Muscle of arm (tissue), 14 donors: ENCODE measurements at places on chromosomes 2 and 18.
A peak's percentile ranks its signal among the peaks of the same experiment; 100 is the strongest.

GRCh38 chr2:166573391-166573790 lies 79.3 kb upstream of the SCN7A start:
- DNase-seq, result no peak

- DNase-seq, result no peak
Observed at GRCh38 chr2:46967990-46968647, 52.5 kb upstream of the MCFD2 start.

- DNase-seq, result no peak
Observed at GRCh38 chr2:109516445-109517117, 97.2 kb downstream of the SEPTIN10 start.

DNA sequence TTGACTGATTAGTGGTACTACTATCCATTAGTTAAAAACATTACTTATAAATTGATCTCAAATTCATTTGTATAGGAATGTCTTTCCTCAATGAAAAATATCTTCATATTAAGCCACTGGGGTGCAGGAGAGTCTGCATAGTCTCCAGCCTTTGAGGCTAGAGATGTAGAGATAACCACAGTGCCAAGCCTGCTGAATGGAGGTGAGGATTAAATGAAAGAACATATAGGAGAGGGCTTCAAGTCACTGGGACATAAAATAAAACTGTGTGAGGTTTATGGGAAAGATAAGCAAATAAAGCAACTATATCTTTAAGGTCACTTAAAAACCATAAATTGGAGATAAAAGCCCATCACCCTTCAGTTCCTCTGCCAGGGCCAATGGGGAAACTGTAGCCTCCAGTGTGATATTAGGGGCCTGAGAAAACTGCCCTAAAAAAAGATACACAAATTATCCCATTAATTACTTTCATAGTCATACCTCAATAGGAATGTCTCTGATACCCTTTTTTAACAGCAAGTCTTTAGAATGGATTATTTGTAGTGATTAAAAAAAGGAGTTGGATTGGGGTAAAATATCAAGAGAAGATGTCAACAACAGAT lies 27.6 kb downstream of the GALNT3 start:
- no peak for DNase-seq

GRCh38 chr2:31710121-31710520 lies 129.4 kb upstream of the SRD5A2 start:
- DNase-seq, result no peak

DNA sequence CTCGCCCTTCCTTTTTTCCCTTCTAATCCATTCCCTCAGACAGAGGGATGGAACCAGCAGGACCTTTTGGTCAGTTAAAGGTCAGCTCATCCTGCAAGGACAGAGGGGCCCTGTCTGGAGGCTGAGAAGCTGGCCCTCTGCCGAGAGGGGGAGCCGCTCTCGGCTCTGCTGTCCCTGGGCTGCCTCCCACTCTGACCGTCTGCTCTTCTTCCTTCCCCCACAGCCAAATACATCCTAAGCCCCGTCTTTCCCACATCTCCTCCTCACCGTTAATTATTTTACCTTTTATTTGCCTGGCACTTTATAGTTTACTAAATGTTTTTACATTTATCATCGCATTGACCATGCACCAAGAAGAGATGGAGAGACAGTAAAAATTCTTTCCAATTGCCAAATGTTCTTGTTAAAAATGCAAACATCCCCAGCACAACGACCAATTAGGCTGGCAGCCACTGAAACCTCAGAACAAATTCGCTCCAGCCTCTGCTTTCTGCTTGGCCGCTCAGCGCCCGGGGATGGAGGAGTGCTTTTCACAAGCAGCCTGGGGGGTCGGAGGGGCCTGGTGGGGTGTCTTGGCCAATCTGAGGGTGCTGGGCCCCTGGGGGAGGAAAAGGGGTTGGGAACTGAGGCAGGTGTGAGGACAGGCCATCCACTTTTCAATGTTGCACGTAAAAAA lies 123.7 kb downstream of the TNS1 start:
- peak; percentile 45 for DNase-seq

DNA sequence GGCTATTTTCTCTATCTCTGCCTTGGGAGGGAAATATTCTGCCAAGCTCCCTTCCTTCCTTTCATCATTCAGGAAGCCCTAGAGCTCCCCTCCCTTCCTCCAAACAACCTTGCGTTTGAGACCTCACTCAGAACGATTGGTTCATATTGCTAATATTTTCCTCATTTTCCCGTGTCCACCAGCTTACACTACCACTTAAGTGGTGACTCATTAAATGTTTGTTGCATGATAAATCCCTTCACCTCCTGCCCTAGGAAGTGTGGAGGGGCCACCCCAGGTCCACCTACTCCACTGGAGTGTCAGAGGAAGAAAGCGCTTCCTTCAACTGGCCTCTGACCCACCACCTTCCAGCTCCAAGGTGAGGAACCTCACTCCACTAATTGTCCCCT lies 2.3 kb upstream of the LPIN2 start:
- DNase-seq, result no peak

- no peak for DNase-seq
Observed at GRCh38 chr2:110124939-110125691, 9.5 kb upstream of the MALL start.

DNA sequence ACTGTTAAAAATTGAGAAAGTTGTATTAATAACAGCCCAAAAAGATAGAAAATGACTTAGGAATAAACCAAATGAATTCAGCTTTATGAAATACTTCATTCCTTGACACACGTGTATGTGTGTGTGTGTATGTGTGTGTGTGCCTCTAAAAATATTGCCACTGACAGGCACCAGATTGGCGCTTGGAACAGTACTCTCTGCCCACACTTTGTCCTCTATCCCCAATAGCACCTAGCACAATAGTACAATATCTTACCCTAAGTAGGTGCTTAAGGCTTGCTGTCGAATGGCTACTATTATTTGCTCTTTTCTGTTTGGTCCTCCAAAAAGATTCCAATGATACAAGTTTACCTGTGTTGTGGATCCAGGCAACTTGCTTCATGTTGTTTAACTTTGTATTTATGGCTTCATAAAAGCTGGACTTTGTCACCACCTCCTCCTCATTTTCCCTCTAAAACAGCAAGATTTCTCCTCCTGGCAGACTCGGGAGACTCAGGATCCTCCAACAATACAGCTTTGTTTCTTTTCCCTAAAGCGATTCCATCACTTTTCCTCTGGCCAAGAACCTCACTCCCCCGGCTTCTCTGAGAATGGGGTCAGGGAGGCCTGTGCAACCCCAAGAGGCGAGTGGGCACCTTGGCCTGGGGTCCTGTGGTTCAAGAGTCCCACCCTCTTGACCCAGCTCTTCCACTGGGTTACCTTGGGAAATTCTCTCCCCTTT lies 43.3 kb upstream of the LCLAT1 start:
- DNase-seq, result no peak

DNA sequence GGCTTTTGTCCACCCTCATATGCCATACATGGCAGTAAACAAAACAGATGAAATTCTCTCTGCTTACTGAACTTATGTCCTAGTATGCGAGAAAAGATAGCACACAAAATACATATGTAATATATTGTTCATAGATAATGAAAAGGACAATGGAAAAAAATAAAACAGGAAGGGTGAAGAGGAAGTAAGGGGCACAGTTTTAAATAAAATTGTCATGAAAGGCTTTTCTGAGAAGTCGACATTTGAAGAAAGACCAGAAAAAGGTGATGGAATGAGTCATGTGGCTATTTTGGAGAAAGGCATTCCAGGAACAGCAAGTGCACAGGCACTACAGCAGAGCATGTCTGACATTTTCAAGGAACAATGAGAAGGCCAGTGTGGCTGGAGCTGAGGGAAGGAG lies 56.4 kb downstream of the KCNH7 start:
- DNase-seq, result no peak

- no peak for DNase-seq
Observed at GRCh38 chr2:47805850-47806249, 22.9 kb downstream of the MSH6 start.

DNA sequence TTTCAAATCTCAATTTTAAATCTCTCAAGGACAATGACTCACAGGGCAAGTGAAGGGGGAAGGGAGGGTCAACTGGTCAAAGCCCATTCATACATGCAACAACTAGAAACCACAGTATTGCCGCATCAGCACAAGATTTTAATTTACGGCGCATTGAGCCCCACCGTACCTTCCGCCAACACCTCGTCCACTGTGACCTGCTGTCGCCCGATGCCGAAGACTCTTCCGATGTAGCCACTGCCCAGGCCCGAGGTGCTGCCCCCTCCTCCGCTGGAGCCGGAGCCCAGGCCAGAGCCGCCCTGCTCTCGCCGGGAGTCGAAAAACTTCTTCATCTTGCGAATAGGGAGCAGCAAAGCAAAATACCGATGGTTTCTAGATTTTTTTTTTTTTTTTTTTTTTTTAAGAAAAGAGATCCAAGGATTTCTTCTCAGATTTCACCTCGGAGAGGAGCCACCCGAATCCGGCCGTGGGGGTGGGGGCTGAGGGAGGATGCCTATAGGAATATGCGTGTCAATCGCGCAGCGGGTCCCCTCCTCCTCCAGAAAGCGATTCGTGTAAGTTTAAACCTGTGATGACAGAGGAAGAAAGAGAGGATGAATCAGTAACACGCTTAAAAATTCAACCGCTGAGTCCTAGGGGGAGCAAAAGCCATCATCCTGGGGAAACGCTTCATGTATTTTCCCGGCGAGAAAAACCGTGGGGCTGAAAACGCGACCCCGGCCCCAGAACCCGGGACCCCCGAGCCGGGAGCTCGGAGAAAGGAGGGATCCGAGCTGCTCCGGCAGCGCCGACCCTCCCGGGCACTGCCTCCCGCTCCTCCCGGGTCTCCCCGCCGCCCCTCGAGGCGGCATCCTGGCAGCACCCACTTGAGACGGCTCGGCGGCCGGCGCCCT lies 584 bp downstream of the AAK1 start:
- DNase-seq, result peak; percentile 80

GRCh38 chr2:220356076-220356475 lies 728.6 kb downstream of the SLC4A3 start:
- no peak for DNase-seq

GRCh38 chr2:95345563-95346230 lies 48.5 kb downstream of the KCNIP3 start:
- DNase-seq, result peak; percentile 79
